CD4-positive, alpha-beta T cell treated with Interleukin-17A for 1 hour (primary cell): ENCODE measurements at places on chromosomes 1 and 21.

DNA sequence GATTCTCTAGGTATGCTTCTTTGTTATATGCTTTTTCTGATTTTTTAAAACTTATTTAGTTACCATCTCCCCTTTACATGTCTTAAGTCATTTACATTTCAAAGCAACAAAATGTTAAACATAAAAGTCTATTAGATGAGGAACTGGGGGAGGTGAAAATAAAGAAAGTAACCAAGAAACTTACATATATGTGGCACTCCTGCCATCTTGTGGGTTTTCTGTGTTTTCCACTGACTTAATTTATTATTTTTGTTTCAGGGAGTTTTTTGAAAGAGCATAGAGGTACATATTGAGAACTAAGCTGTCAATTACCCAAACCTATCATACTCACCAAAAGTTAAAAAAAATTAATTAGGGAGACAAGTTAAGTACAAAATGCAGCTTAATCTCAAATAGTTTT is 1531.1 kb downstream of the MRPL39 start:
- no peak for DNase-seq

- no peak for DNase-seq
Measured at GRCh38 chr21:28979092-28979491, 13.6 kb downstream of the LTN1 start.

DNA sequence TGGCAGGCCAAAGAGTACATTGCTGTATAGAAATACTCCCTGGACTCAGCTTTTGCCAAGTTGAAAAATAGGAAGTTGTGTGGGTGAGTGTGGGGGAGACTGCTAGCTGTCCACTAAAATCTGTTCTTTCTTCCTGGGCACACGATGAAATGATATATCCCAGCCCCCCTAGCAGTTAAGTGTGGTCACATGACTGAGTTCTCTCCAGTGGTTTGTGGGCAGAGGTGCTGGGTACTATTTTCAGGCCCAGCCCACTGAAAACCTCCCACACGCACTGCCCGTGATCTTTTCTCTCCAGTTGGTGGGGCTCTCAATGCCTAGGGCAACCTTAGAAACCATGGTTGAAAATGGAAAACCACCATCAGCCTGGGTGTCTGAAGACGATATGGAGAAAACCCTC is 119.7 kb upstream of the LMO4 start:
- DNase-seq: no peak

GRCh38 chr1:119286587-119287181 is 81.9 kb upstream of the HAO2 start:
- peak; percentile 30 for DNase-seq

GRCh38 chr1:207070811-207071210 is 17.7 kb downstream of the PFKFB2 start:
- peak; percentile 12 for DNase-seq

DNA sequence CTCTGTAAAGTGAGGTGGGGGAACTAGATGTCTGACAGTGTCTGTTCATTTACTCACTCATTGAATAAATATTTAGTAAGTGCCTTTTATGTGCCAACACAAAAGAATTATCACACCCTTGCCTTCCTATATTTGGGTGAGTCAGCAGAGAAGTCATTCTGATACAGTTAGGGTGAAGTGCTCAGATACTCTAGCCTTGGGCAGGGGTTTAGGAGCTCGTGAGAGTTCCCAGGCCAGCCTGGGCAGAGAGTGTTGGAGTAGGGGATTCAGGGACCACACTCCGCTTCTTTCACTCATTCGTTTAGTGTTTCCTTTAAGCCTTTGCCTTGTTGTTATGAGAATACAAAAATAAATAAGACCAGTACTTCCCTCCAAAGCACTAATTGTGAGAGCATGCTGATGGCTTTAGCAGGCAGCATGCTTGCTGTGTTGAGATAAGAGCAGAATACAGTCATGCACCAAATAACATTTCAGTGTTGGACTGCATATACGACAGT is 83.9 kb downstream of the DYRK1A start:
- DNase-seq: no peak

DNA sequence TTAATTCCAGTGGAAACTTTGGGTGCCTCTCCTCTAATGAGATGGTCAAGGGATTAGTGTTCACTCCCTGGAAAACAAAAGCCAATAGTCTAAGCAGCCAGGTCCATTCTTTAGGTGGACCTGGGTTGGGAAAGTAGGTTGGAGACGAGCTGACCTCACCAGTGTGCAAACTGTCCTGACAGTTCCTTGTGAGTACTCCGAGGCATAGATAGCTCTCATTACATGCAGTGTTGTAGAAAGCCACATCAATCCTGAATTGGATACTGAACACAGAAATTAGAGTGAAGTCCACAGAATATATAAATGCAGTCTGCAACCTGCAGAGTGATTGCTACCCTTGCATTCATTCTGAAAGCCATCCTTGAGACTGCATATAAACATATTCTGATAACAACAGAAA is 675.1 kb upstream of the CXADR start:
- DNase-seq: no peak

GRCh38 chr1:241762713-241763339 is 85.2 kb upstream of the EXO1 start:
- no peak for DNase-seq

- peak; percentile 53 for DNase-seq
Measured at GRCh38 chr1:100353071-100353801, 930 bp downstream of the CDC14A start.

GRCh38 chr21:20822666-20823065 is 175.5 kb upstream of the NCAM2 start:
- no peak for DNase-seq

GRCh38 chr21:38307771-38308531 is 51.2 kb downstream of the KCNJ15 start:
- no peak for DNase-seq

DNA sequence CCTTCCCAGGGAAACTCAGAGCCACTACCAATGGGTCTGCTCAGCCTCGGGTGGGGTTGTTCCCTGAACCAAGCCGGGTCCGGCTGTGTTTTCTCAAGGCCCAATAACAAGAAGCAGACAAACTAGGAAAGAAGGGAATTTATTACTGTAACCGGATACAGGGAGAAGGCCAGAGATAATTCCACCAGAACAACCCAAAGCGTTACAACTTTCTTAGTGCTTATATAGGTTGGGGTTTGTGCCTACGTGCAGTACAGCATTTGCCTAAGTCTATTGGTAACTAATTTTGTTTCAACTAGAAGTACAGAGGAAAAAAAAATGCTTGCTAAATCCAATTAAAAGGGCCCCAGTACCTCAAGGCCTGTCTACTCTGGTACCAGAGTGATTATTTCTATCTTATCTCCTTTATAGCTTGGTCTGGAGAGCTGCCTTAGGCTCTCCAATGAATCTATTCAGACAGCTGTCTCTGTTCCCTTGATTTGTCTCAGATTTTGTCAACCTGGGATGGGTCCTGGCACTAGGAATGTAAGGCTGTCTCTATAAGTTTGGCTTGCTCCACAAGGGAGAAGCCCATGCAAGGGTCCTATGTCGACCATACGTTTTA is 57.3 kb upstream of the CCDC190 start:
- no peak for DNase-seq

DNA sequence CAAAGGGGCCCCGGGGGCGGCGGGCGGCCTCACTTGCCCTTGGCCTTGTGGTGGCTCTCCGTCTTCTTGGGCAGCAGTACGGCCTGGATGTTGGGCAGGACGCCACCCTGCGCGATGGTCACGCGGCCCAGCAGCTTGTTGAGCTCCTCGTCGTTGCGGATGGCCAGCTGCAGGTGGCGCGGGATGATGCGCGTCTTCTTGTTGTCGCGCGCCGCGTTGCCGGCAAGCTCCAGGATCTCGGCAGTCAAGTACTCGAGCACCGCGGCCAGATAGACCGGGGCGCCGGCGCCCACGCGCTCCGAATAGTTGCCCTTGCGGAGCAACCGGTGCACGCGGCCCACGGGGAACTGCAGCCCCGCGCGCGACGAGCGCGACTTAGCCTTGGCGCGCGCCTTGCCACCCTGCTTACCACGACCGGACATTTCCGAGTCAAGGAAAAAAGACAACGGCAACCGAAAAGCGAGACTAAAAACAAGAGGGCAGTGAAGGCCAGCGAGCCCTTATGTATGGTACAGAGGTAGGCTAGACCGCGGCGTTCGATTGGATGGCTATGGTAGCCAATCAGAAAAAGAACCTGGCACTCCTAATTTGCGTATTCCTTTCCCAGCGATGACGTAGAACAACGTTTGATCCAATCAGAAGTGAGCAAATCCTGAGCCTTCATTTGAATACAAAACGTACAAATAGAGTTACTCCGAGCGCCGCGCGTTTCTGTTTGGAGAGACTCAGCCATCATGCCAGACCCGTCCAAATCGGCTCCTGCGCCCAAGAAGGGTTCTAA is 29.6 kb upstream of the RNF187 start:
- DNase-seq: peak; percentile 99
